COLO829 (cell line): ENCODE measurements at places on chromosomes 16 and 17.

- DNase-seq = no peak
These were observed 46.8 kb downstream of the SOX9 start for GRCh38 chr17:72167593-72167992.

DNA sequence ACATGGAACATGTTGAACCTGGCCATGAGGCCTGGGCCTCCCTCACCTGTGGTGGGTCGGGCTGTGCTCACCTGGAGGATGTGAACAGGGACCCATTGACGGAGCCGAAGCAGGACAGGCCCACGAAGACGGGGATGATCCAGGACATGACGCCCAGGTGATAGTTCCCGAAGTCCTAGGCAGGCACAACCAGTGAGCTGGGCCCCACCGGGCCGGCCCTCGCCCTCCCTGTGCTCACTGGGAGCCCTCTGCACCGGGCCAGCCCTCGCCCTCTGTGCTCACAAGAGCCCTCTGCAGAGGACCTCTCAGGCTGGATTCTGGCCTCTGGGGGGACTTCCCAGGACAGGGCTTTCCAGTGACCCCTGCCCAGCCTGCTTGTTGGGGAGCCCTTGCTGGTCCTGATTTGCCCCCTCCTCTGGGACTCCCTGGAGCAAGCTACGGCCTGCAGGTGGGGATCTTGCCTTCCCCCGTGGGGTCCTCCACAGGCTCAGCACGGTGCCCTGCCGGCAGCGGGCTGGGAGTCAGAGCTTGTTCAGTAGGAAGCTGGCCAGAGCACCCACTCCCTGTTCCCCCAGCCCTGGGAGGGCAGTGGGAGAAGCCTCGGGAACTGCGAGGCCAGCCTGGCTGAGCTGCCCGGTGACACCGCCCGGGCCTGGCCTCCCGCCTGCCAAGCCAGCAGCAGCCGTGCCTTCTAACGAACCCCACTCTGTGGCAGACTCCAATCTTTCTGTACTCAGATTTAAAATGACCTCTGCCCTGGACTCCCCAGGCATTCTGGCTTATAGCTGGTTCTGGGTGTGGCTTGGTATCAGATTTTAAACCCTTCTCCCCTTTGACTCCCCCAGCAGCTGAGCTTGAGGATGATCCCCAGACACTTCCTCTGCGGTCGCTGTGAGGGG, 30.4 kb downstream of the SLC7A5 start:
- DNase-seq = no peak

DNA sequence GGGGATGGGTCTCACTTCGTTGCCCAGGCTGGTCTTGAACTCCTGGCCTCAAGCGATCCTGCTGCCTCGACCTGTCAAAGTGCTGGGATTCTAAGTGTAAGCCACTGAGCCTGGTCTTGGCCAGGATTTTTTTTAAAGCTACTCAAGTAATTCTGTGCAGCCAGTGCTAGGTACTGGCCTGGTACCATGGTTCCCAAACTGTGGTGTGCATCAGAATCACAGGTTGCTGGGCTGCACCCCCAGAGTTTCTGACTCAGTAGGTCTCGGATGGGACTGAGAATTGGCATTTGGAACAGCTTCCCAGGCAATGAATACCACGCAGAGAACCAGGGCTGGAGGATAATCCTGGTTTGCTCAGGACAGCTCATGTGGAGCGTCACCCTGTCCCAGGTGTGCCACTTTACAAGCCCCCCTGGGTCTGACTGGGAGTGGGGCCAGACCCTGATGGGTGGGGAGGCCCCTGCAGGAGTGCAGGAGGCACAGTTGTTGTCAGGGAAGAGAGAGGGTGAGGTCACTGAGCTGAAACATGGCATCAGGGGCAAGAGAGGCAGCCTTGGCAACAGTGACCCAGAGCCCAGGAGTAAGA, 10.7 kb upstream of the MRPS23 start:
- no peak for DNase-seq

GRCh38 chr16:78364556-78364880, 265.1 kb downstream of the WWOX start:
- no peak for DNase-seq

DNA sequence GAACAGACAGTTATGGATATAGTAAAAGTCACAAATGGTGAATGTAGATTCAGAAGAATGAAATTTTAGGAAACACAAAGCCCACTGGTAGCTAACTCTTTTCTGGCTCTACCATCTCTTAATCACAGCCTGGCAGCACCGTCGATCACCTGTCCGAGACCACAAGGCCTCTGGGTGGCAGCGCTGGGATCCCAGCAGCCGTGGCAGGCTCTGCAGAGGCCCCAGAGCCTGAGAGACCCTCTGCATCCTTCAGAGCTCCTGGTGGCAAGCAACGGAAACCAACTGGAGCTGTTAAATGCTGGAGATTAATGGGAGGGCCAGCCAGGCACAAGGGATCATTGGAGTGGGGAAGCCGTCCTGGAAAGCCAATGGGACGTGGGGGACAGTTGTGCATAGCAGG, 26.3 kb downstream of the LAT start:
- no peak for DNase-seq

- no peak for DNase-seq
These were observed 28.9 kb upstream of the ABCC12 start for GRCh38 chr16:48184681-48185080.

- no peak for DNase-seq
These were observed 13.9 kb downstream of the GRB7 start for GRCh38 chr17:39751637-39752036.

DNA sequence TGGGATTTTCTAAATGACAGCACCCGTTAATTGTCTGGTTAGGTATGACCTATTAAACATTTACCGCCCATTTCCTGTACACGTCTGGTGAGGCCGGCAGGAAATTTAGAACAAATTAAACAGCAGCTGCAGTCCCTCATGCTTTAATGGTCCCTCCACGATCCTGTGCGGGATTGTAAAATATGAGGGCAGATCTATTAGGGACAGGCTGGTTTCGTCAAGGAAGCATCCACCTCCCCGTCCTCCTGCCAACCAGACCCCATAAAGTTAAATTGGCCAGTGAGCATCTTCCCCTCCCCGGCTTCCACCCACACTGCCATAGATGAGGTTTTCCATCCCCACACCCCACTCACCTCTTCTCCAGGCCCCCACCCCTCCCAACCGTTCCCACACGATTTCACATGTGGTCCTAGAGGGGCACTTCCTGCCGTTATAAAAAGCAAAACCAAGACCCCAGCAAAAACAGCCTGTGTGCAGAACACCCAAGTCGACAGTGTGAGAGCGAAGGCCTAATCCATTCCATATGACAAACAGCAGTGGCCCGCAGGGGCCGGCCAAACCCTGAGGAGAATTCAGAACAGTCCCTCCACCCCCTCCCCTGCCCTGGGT, 331.9 kb downstream of the FOXL1 start:
- DNase-seq = no peak

DNA sequence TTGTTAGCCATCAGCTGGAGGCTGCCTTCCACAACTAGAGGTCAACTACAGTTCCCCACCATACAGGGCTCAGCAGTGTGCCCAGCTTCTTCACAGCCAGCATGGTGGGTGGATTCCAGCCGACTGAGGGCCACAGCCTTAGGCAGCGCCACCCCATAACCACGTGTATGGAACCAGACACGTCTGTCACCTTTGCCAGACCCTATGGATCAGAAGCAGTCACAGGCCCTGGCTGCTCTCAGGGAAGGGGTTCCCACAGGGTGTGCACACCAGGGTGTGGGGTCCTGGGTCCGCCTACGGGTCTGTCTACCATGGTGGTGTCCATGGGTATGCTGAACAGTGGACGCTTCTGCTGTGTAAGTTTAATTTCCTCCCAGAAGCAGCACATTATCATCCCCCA, 265.0 kb upstream of the FOXF1 start:
- DNase-seq = no peak

- DNase-seq = no peak
These were observed 12.5 kb downstream of the ARL2BP start for GRCh38 chr16:57257455-57258070.

GRCh38 chr16:50401355-50401754, 32.6 kb upstream of the BRD7 start:
- no peak for DNase-seq

DNA sequence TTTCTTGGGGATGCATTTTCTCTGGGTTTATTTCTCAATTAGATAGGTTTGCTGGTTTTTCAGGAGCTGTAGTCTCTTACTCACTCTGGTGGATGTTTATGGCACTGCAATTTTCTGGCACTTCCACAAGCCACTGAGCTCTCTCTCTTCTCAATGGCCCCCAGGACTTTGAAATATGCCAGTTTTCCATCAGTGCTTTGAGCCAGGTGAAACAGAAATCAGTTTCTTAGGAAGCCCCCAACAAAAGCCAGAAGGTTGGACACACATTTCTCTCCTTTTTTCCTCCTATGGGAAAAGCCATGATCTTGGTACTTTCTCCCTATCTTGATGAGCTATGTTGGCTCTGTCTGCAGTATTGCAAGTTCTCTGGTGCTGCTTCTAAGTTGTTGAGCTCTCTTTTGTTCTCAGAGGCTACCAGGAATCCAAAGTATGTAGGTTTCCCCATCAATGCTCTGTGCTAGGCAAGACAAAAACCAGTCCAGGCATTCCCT, 90.7 kb upstream of the SMIM36 start:
- DNase-seq = peak; percentile 45

GRCh38 chr17:18925187-18925586, 26.8 kb upstream of the SLC5A10 start:
- DNase-seq = no peak

- DNase-seq = no peak
These were observed 9.7 kb downstream of the RHBDF2 start for GRCh38 chr17:76491271-76492122.

GRCh38 chr17:45649796-45650195, 134.3 kb upstream of the CRHR1 start:
- DNase-seq = no peak

GRCh38 chr17:31609331-31609730, 217.9 kb downstream of the RAB11FIP4 start:
- DNase-seq = no peak

DNA sequence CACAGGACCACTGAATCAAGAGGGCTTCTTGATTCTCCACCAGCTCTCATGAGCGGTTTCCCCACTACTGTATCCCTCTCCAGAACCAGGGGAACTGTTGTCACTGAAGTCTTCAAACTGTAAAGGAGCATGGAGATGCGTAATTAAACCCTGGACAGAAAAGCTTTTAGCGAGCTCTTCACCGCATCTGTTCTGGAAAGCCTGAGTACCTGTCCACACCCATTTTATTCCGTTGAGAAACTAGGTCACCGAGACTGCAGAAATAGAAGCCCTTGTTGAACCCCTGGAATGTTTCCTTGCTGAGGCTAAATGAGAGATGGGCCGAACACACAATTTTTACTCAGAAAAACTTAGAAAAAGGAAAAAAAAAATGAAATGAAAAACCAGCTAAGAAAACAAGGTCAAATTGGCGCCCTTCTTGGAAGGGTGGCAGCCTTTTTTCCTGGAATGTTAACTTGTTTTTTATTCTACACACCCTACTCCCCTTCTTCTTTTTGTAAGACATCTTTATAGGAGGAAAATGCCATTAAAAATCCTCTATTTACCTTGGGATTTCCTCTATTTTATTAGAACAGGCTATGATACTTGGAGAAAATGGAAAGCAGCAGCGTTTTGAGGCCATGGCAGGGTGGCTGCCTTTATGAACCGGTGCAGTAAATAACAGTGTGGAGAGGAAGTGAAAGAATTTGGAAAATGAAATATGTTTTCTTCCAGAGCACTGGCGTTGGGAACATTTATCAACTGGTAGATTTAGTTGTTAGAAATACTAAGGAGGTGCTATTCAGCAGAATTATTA, 52.6 kb upstream of the CRISPLD2 start:
- DNase-seq = no peak

DNA sequence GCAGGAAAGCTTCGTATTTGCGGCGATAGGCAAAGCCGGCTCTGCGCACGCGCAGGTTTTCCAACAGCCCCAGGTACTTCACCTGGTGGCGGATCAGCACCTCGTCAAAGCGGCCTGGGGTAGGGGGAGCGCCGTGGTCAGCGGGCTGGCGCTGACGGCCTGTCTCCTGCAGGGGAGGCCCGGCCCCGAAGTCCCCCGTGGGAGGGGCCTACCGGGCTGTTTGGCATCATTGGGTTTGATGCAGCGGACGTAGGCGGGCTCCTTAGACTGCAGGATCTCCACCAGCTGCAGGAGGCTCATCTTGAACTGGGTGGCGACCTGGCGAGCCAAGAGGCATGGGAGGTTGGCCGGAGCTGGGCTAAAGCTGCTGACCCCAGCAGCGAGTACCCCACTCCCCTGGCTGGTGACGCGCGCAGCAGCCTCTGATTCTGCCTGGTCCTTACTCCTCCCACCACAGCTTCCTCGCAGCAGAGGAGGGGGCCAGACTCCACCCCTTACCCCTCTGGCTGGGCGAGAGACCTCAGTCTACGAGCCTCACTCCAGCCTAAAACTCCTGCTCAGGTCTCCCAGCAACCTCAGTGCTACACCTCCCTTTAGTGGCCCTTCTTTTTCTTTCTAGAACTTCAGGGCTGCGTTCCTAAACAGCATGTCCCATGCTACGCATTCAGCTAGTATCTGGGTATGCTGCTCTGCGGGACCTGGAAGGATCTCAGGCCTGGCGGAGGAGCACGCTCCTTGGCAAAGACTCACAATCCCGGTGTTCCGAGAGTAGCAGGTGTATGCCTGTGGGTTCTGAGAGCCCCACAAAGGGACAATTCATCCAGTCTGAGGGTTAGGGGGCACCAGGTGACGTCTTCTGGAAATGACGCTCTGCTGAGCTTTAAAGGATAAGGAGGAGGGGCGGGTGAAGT, 16.1 kb upstream of the CRK start:
- no peak for DNase-seq

- no peak for DNase-seq
These were observed 11.7 kb downstream of the ZNHIT3 start for GRCh38 chr17:36498155-36498554.

DNA sequence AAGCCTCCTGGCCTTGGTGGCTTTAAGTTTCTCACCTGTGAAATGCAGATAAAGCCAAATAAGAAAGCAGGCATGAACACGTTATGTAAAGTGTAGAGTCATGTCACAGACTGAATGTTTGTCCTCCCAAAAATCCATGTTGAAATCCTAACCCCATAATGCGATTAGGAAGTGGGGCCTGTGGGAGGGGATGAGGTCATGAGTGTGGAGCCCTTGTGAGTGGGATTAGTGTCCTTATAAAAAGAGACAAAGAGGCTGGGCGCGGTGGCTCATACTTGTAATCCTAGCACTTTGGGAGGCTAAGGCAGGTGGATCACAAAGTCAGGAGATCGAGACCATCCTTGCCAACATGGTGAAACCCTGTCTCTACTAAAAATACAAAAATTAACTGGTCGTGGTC, 19.5 kb upstream of the C16orf78 start:
- DNase-seq = no peak

GRCh38 chr17:34580685-34581445, 1.5 kb downstream of the TMEM132E start:
- no peak for DNase-seq
